ENCODE measurements at places on chromosomes 13 and 19.

GRCh38 chr13:73961181-73961580 lies 173.0 kb downstream of the KLF12 start:
- DNase-seq, result no peak

- DNase-seq, result no peak
Measured at GRCh38 chr13:83248751-83249150, 633.5 kb downstream of the SLITRK1 start.

- DNase-seq, result no peak
Measured at GRCh38 chr19:32642771-32643170, 32.2 kb downstream of the ANKRD27 start.

DNA sequence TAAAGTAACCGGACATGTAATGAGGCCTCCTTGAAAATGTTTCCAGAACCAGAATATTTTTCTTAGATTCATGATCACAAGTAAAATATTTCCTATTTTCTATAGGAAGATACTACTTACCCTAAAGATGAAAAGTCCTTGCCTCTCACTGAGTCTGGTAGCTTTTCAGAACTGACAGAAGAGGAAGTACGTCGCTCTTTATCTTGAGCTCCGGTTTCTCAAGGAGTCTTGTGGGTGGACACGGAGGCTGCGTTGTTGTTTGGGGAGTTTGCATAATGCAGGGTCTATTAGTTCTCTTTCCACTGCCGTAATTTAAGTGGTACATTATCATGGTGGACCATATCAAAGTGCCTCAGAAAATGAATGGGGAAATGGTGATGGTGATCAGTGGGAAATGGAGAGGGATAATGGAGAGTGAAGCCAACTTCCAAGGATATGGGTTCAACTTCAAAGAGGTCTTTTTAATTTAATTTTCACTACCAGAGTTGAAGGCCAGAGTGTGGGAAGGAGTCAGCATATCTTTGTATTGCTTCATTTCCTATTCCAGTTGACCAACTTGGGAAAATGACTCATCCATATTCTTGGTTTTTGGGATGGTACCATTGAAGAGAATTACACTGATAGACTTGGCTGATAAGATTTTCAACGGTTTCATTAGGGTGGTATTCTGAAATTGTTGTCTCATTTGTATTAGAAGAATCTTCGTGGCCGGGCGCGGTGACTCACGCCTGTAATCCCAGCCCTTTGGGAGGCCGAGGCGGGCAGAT lies 23.4 kb downstream of the MBD3L2B start:
- DNase-seq, result no peak

DNA sequence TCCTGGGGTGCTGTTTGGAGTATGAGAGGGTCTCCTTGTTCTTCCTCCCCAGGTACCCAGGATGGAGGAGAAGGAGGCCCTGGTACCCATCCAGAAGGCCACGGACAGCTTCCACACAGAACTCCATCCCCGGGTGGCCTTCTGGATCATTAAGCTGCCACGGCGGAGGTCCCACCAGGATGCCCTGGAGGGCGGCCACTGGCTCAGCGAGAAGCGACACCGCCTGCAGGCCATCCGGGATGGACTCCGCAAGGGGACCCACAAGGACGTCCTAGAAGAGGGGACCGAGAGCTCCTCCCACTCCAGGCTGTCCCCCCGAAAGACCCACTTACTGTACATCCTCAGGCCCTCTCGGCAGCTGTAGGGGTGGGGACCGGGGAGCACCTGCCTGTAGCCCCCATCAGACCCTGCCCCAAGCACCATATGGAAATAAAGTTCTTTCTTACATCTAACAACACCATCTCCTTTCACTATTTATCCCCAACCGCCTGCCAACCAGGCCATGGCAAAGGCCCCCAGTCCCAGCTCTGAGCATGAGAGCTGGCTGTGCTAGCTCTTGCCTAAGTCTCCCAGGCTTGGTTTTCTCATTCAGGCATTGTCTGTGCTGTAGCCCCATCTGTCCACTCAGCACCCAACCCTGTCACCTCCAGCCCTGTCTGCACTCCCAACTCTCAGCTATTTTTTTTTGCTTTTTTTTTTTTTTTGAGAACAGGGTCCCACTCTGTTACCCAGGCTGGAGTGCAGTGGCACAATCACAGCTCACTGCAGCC lies 11.2 kb downstream of the DKKL1 start:
- DNase-seq, result no peak

- DNase-seq, result no peak
Measured at GRCh38 chr13:24231377-24231776, 70.9 kb downstream of the SPATA13 start.

DNA sequence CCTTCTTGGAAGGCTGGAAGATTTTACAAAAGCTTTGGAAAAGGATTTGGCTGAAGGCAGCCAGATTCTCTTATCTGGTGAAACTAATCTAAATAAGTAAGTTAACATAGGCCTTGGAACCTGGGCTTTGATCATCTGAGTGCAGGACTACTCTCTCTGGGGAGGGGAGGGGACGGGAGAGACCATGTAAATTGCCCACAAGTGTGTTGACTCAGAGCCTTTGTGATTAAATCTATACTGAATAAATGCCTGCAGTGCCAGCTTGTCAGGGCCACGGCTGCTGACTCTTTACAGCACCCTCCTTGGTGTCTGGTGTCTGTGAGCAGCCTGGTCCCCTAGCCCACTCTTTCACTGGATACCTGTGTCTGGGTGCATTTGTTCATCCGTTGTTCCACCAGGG lies 251.4 kb downstream of the ITGBL1 start:
- DNase-seq, result no peak

GRCh38 chr19:10748927-10749434 lies 31.1 kb downstream of the DNM2 start:
- peak; percentile 53 for DNase-seq

GRCh38 chr13:33940256-33940655 lies 122.3 kb downstream of the RFC3 start:
- DNase-seq, result no peak

DNA sequence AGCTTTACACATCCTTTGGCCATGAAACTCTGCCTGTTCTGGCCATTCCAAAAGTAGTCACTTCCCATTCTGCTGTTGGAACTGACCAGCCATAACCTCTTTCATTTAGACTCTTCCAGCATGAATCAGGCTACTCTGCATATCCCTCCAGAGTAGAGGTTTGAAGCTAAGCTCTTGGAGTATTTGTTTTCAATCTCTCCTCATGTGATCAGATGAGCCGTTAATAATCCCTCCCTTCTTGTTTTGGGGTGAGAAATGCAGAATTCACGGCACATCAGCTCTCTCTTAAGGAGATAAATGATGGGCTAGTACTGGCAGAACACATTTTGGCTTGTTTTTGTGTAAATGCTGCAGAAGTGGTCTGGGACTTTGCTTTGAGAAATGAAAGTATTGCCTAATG lies 519.9 kb downstream of the PCDH17 start:
- DNase-seq, result no peak

DNA sequence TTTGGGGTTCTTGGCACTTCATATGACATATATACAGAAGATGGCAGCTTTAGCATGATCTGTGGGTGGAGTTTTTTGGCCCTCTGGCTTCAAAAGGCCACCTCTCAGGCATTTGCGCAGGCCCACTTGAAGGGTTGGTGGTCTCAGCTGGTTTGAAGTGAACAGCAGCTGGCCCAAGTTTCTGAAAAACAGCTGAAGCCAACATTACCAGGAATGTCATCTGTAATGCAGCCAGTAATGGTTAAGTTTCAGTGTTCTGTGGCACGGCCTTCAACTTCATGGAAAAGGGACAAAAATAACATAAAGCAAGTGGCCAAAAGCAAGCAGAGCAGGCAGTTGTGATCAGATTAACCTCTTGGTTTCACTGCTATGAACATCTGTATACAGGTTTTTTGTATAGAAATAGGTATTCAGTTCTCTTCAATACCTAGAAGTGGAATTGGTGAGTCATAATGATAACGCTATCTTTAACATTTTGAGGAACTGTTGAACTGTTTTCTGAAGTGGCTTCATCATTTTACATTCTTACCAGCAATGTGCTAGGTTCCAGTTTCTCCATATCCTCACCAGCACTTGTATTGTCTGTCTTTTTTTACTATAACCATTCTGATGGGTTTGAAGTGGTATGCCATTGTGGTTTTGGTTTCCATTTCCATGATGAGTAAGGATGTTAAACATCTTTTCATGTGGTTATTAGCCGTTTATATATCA lies 245.4 kb downstream of the SHISA2 start:
- DNase-seq, result no peak

- no peak for DNase-seq
Measured at GRCh38 chr19:13079542-13079986, 23.1 kb downstream of the LYL1 start.

DNA sequence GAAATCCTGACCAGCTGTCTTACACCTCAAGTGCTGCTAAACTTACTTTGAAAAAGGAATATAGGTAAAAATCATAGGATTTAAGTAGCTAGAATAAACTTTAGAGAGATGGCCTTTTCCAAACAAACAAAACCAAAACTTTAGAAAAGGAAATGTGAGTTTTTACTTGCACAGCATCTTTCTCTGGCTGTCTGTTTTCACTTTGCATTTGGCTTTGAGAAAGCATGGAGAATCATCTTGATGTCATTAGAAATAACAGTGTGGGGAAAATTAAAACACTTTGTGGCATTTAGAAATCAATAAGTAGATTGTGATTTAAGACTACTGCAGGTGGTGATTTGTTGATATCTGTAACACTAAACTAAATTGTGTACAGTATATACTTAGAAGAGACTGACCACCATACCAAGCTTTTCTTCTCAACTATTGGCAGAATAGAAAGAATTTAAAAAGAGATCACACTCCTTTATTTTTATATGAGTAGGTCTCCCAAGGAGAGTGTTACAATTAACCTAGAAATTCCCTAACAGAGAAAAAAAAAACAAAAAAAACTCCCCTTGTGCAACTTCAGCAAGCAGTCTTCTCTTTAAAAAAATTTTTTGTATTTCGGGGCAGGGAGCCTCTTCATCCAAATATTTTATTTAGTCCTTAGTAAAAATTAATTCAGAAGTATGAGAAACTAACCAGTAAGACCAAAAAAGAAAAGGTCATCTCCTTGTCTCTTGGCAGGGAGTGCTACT lies 6.1 kb downstream of the WDFY2 start:
- DNase-seq, result no peak

DNA sequence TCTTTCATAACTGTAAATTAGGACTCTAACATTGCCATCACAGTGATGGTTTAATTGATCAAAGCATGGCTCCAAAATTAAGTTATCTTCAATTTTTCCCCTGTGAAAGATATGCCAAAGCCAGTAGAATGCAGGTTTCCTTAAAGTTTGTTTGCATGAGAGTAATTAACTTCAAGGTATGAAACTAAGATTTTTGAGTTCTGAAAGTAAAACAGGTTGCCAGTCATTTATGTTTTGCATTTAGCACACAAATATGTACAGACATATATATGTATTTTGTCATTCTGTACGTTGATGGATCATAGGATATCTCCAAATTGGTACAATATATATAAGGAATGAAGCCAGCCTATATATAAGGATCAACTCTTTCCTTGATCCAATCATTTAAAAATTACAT lies 23.6 kb upstream of the NDFIP2 start:
- no peak for DNase-seq

- DNase-seq, result no peak
Measured at GRCh38 chr19:50722201-50723013, 757 bp upstream of the CLEC11A start.

DNA sequence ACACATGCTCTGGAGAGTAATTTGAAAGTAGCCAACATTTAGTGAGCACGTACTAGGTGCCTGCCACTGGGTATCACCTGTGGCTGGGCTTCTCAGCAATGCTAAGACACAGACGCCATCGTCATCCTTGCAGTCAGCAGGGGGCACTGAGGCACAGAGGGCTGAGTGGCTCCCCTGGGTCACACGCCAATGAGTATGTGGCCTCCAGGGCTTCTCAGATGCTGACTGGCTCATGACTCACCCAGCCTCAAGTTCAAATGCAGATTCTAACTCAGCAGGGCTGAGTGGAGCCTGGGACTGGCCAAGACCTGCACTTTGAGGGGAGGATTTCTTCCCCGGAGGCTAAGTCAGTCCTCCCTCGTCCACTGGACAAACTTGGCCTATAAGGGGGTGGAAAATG lies 115.1 kb upstream of the CACNA1A start:
- no peak for DNase-seq

GRCh38 chr13:74569251-74569650 lies 435.0 kb upstream of the KLF12 start:
- DNase-seq, result no peak

GRCh38 chr19:3669947-3670795 lies 30.1 kb downstream of the PIP5K1C start:
- DNase-seq, result no peak

- no peak for DNase-seq
Measured at GRCh38 chr13:51451134-51451466, 1.7 kb downstream of the INTS6 start.

DNA sequence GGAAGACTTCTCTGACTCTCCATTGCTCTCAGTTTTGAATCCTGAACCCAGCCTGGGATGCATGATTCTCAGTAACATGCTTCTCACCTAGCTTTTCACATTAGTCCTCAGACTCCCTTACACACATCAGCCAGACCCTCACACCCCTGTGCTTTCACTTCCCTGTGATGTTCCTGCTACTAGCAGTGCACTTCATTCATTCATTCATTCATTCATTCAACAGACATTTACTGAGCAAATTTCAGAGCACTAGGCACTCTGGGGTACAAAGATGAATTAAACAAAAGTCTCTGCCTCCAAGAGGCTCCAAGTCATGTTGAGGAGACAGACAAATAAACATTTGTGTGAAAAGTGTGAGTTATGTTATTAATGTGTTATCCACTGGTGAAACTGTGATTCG lies 145.2 kb downstream of the RXFP2 start:
- no peak for DNase-seq

GRCh38 chr13:47326061-47326460 lies 429.2 kb upstream of the HTR2A start:
- DNase-seq, result no peak

DNA sequence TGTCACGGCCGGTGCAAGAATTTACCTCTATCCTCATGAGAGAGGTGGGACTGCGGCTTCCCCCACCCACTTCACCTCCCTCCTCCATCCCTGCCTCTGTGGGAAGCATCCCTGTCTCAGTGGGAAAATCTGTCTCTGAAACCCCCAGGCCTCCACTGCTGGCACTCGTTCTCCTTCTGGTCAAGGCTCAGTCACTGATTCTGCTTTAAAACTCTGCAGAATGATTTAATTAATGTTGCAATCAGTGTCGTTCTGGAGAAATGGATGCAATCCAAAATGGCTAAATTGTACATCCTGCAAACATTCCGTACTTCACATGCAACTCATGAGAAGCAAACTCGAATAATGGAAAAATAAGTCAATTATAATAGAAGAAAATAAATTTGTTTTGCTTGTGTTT lies 5.6 kb downstream of the RASL11A start:
- no peak for DNase-seq

- DNase-seq, result no peak
Measured at GRCh38 chr19:17803264-17803896, 8.4 kb downstream of the B3GNT3 start.

DNA sequence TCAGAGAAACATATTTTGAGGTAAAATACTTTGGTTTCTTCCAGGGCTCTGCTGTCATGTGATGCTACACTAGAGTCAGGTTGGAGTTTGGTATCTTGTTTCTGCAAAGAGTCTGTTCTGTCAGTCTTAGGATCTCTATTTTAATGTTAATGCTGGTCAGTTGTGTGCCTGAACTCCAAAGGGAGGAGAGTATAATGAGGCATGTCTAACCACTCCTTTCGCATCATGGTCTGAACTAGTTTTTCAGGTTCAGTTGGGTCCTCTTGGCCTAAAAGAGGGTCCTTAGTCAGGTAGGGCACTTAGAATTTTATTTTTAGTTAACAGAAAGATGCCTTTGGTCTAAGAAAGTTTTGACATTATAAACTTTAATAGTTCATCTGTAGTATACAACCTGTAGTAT lies 78.2 kb downstream of the FNDC3A start:
- no peak for DNase-seq

Data from NCI-H2107 (cell line).